ENCODE measurements at places on chromosomes 7 and 10.

- DNase-seq = no peak
Observed at GRCh38 chr10:37826806-37827205, 30.6 kb downstream of the ZNF248 start.

- no peak for DNase-seq
Observed at GRCh38 chr10:128915630-128916029, 551.4 kb upstream of the MGMT start.

- no peak for DNase-seq
Observed at GRCh38 chr10:111206521-111206920, 129.7 kb downstream of the ADRA2A start.

- no peak for DNase-seq
Observed at GRCh38 chr7:22425361-22425760, 68.4 kb upstream of the RAPGEF5 start.

DNA sequence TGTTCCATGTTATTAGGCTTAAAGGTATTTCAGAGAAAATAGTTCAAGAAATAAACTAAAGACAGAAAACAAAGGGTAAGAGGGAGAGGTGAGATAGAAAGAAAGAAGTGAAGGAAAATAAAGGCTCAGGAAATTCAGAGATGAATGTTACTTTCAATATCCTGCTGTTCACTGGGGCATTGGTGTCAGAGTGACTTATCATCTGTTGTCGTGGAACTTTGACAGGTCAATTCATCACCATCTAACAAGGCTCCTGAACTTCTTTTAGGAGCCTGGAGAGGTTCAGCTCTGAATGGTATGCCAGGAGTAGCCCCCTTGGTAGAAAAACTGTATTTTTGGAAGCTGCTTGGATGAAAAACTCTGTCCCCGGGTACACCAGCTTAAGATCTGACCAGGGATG lies 100.1 kb downstream of the KLF6 start:
- no peak for DNase-seq

DNA sequence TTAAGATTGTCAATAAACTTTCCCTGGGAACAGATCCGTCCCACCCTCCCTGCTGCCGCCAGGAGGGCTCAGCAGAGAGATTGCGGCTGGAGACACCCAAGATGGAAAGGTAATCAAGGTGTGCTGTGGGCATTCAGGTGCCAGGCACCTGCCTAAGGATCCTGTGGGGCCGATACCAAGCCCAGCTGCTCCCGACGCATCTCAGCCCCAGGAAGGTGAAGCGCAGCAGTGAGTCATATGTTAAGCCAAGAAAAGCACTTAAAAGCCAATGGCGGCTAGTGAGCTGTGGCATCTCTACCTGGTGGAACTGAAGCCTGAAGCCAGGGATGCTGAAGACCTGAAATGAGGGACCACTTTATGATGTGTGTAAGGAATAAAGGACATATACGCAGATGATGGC lies 6.1 kb downstream of the WDR86 start:
- DNase-seq = no peak

GRCh38 chr10:73802276-73802991 lies 9.0 kb downstream of the NDST2 start:
- no peak for DNase-seq

DNA sequence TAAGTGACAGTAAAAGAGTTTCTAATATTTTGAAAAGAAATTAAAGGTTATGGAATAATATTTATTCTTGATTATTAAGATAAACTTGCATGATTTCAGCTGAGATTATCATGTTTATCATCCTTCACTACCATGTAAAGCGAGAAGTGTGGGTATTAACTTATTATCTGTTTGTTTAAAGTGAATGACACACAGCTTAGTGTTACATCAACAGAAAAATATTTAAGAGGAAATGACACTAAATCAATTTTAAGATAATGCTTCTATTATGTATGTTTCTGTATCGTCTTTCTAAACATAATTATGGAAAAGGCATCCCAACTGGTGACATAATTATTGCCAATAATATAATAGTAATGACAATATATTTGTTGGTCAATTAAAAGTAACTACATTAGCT lies 213.1 kb downstream of the PCDH15 start:
- no peak for DNase-seq

DNA sequence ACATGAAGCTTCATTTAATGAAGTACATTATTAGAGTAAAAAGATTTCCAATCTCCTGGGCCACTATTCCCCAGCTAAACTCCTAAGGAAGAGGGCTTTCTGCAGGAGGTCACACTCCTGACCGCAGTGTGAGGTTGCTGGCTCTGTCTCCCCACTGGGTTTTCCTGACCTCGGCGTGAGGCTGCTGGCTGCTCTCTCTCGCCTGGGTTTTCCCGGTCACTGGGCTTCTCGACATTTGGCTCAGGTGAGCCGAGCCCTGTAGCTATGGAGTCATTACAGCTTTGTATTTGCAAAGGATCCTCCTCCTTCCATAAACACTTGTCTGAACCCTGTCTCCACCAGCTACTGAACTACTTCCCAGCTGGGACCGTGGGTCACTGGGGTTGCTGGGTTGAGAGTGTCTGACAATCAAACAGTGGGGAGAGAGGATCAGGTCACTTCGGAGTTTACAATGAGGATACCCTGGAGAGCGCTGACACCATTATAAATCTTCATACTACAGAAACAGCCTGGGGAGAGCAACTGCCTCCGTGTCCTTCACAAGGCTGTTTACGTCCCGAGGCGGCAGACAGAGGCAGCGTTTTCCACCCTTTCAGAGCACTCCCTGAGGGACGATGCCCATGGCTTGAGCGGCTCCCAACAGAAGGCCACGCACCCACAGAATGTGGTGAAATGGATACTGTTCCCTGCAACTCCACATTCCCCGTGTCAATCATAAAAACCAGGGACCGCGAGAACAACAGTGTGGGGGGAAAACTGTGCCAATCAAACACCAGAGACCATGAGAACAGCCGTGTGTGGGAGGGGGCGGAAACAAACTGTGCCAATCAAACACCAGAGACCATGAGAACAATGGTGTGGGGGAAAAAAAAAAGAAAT lies 226.2 kb downstream of the ZMYND11 start:
- no peak for DNase-seq

GRCh38 chr10:14749070-14749809 lies 25.5 kb downstream of the FAM107B start:
- no peak for DNase-seq

DNA sequence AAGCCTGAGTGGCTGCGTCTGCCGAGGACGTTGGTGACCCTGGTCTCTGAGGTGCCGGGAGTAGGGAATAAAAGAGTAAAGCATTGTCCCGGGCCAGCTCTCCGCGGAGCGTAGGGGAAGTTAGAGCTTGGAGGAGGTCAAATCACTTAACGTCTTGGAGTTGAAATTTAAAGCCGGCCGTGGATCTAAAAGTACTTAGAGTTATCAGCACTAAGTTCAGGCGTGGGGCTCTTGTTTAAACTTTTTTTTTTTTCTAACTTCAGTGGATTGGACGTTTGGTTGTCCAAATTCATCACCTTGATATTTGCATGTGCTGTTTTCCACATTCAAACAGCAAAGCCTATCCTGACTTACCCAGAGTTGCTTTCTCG lies 700 bp downstream of the NIPSNAP2 start:
- DNase-seq = no peak

DNA sequence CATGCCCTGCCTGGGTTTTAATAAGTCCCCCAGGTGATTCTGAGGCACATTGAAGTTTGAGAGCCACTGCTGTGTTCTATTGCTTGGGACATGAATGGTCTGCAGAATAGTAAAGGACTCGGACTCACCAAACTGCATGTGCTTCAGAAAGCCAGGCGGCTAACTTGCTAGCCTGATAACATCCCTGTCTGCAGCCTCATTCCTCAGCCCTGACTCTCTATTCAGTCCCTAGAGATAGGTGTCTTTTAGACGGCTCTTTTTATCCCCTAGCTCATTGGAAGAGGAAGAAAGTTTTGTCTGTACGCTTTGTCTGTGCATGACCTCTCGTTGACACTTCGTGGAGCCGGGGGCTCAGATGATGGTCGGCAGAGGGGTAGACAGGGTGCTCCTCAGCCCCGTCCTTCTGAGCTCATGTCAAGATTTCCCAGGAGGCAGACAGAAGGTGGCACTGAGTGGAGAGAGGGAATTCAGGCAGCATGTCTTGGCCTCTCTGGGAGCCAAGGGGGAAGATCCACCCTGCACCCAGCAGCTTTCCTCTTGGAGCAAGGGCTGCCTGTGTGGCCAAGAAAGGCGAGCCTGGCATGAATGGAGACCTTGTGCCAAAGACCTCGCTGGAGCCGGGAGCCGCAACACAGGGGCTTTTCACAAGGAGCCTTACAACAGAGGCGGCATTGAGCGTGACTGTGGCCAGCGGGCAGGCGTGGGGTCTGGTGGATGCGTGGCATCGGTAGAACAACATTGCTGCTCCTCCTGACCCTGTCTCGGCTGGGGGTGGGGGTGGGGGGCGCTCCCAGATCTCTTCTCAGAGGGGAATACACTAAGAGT lies 51.1 kb upstream of the PODXL start:
- no peak for DNase-seq

- no peak for DNase-seq
Observed at GRCh38 chr7:116548506-116548905, 23.7 kb downstream of the CAV1 start.

DNA sequence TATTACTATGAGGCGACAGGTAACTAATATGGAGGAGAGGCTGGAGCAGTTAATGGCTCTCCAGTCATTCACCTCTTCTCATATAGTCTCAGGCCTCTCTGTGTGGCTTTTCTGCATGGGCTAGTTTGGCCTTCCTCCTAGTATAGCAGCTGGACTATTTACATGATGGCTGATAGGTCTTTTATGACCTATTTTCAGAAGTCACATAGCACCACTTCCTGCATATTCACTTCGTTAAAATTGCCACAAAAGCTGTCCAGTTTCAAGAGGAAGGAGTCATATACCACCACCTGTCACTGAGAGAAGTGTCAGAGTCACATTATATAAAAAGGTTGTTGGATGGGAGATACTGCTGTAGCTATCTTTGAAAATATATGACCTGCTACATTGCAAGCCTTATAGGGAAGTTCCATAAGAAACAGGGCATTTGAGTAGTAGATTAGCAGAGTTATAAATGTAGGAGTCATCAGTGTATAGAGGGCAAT lies 8.0 kb upstream of the DMTF1 start:
- DNase-seq = no peak

DNA sequence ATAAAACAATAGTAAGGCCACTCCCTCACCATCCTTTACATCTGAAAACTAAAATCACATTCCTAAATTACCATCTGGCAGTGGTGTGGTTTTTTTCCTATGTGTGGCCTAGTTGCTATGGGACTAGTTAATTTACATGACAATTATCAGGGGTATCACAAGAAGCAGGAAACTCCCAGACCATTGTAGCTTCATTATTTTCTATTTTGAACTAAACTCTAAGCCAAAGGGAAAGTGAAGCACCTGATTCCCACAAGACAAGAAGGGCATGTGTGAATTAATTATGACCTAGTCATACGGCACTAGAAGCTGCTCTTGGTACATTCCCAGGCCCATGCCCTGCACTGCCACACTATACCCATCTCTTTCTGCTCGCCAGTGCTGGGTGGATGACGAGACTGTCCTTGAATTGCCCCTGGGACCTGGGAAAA lies 103.4 kb downstream of the ATXN7L1 start:
- no peak for DNase-seq

DNA sequence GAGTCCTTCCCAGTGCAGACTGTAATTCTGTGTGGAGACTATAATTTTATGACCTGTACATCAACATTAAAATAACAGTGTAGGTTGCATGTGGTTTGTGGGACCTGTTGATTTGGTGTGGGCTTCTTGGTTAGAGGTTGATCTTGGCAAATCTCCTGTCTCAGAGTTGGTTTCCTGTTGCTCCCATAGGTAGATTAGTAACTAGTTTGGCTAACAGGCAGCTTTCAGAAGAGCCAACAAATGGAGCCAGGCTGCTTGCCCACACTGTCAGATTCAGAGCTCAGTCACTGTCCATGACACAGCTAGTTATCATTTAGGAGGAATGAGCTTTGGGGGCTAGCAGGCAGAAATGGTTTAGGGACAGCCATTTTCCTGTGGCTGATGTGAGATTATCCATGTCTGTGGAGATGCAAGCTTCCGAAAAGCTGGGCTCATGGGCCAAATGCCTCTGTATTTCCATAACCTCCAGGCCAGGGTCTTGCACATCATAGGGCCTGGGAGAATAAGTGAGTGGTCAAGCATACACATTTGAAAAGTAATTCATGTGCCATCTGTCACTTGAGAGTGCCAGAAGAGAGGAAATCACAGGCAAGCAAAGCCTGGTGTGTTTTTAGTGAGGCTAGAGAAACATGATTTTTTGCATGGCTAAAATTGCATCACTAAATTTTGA lies 33.4 kb downstream of the CCM2 start:
- peak; percentile 13 for DNase-seq

DNA sequence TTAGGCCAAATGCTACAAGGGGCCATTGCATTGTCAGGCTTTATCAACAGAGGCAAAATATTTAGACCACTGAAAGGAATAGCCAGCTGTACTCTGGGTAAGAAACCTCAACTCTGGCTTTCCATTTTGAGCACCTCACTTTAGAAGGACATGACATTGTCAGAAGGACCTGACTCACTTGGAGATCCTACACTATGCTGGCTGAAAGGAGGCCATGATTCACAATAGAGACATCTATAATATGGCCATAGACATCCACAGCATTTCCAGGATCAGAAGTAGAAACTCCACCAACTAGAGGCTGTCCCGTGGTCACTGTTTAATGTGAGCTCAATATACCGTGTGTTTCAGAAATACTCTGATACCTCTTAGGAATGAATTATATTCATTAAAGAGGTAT lies 140.9 kb downstream of the BTAF1 start:
- DNase-seq = peak; percentile 14

DNA sequence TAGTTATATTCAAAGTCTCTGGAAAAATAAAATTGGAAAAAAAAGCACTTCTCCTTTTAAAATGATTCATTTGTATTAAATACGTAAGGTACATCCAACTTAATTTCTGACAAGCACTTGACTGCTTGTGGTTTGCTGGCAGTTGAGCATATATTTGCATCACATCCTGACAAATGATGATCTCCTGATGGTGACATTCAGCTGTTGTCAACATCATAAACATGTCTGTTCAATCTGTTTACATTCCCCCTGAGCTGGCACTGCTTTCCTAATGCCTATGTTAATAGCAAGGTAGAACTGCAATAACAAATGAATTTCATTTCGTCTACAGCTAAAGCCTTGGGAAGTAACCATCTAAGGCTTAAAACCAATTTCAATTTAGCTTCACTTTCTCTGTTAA lies 24.4 kb downstream of the TSPAN12 start:
- no peak for DNase-seq

DNA sequence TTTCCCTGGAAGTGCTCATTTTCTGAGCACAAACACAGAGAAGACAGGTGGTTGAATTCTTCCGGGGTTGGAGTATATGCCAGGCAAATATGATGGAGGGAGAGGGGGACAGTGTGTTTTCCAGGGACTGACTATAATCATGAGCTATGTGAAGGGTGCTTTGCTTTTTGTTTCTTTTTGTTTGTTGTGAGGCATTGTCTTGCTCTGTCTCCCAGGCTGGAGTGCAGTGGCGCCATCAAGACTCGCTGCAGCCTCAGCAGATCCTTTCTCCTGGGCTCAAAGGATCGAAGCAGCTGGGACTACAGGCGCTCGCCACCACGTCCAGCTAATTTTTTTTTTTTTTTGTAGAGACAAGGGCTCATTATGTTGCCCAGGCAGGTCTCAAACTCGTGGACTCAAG lies 47.3 kb upstream of the CPN1 start:
- DNase-seq = no peak

- DNase-seq = peak; percentile 80
Observed at GRCh38 chr7:131231381-131232220, 96.1 kb upstream of the MKLN1 start.

GRCh38 chr7:50262916-50263690 lies 41.4 kb upstream of the IKZF1 start:
- no peak for DNase-seq

- DNase-seq = no peak
Observed at GRCh38 chr10:21473541-21473940, 51.9 kb downstream of the SKIDA1 start.

Data from fibroblast of skin of scalp (primary cell).